ENCODE measurements at places on chromosomes 1 and 21.

DNA sequence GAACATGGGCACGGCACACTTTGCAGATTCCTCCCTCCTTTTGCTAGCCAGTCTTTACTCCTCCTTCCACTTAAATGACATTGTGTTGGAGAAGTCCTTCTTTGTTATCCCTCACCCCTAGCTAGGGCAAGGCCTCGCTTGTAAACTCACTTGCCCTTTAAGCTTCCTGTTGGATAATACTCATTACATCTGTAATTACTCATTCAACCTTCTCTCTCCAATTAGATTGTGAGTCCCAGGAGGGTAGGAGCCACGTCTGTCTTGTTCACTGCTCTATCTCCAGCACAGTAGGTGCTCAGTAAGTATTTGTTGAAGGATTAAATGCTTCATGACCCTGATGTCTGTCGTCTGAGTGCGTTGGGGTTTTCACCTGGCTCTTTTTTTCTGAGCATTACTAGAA, 98.7 kb upstream of the USP24 start:
- DNase-seq, result no peak

- DNase-seq, result no peak
These were observed 7.0 kb upstream of the CDCP2 start for GRCh38 chr1:54159733-54160316.

GRCh38 chr1:116710420-116711262, 43.1 kb upstream of the IGSF3 start:
- no peak for DNase-seq

DNA sequence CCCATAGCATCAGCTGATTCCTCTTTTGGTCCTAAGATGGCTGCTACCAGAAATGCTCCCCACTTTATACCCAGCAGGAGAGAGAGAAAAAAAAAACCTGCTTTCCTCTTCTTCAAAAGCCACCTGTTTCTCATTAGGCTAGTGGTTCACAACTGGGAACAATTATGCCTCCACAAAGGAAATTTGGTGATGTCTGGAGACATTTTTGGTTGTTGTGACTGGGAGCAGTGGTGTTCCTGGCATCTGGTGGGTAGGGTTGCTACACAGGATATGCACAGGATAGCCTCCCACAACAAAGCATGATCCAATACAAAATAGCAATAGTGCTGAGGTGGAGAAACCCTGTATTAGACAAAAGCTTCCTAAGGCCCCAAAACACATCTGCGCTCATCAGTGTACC, 38.5 kb upstream of the SGIP1 start:
- DNase-seq, result no peak

- no peak for DNase-seq
These were observed 424 bp upstream of the PCNX2 start for GRCh38 chr1:233295975-233296322.

- DNase-seq, result no peak
These were observed 280.3 kb downstream of the HMCN1 start for GRCh38 chr1:186014370-186015037.

GRCh38 chr1:220526294-220526693, 1.6 kb upstream of the MARK1 start:
- DNase-seq, result no peak

DNA sequence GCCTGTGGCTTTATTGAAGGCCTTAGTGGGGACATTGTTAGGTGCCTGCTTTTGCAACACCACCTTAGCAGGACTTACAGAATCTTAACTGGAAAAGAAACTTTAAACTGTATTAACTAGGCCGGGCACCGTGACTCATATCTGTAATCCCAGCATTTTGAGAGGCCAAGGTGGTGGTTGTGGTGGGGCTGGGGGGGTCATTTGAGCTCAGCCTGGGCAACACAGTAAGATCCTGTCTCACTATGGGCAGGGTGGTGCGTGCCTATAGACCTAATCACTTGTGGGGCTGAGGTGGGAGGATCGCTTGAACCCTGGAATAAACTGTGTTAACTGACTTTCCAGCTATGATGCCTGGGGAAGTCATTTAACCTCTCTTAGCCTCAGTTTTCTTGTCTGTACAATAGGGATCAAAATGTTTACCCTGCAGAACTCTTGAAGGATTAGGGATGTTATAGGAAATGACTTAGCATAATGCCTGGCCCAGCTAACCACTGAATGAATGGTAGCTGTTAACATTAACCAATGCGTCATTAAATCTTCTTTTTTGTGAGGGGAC, 39.5 kb downstream of the IER5 start:
- DNase-seq, result peak; percentile 48

- no peak for DNase-seq
These were observed 120.4 kb upstream of the KAZN start for GRCh38 chr1:14478120-14478519.

DNA sequence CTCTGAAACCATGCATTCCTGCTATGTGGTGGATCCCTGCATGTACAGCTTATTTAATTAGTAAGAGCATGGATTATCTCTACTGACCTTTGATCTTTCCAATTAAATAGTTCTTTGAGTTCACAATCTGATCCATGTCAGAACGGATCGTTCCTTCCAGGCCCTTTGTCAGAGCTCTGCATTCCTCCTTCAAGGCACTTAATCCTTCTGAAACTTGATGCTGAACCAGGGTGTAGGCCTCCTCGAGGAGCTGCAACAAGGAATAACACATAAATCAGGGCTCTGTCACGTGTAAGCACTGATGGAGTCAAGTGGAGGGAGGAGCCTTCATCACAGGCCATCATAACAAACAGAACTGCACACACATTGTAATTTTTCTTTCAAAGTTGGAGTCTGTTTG, 68.4 kb upstream of the EDEM3 start:
- no peak for DNase-seq
